Activated T-helper 1 cell treated with anti-CD3 and anti-CD28 coated beads, Interleukin-2, amount 50 U/mL, for 16 hours (primary cell): ENCODE measurements at places on chromosomes 16 and 17.

- no peak for DNase-seq
Measured at GRCh38 chr17:14594690-14595089, 293.8 kb downstream of the HS3ST3B1 start.

GRCh38 chr16:66847533-66848067 is 3.4 kb downstream of the CA7 start:
- no peak for DNase-seq

- DNase-seq, result no peak
Measured at GRCh38 chr16:16133943-16134604, 89.2 kb downstream of the ABCC6 start.

DNA sequence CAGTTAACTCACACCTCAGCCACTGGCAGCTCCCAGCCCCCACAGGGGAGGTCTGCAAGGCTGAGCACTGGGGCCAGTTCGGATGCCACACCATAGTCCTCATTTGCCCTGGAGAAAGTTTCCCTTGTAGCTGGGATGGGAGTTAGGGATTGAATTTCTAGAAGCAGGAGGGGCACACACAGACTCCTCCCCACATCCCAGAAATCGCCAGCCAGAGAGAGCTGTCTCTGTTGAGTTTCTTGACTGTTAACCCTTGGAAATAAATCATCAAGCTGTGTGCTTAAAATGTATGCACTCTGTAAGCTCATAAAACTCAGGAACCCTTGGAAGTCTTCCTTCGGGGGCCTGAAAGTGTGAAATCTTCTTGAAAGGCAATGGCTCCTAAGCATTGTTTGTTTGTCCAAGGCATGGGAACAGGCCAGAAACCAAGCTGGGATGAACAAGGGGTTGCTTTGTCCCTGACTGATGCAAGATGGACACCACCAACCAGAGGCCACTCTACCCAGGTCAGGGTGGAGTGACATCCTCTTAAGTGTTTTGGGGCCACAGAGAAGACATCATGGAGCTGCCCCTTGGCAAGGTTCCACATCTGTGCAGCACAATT is 394 bp upstream of the PRM3 start:
- DNase-seq, result no peak

DNA sequence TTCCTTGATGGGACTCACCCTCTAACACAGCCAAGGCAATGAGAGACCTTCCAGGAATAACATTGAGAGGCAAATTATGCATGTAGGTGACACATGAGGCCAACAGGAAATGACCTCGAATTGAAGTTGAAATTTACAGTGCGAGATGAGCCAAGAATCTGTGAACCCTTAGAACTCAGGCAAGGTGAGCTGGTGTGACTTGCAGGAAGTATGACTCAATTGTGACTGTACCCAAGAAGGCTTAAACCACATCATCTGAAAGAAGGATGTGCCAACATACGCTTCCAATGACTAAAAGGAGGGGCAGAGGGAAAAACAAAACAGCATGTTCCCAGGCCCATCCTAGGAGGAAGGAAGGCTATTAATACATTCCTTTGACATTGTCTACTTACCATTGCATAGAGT is 44.8 kb downstream of the PITPNC1 start:
- DNase-seq, result peak; percentile 41

GRCh38 chr17:28113269-28113668 is 70.8 kb downstream of the NLK start:
- DNase-seq, result no peak

- DNase-seq, result no peak
Measured at GRCh38 chr16:75329943-75330342, 78.5 kb upstream of the BCAR1 start.

DNA sequence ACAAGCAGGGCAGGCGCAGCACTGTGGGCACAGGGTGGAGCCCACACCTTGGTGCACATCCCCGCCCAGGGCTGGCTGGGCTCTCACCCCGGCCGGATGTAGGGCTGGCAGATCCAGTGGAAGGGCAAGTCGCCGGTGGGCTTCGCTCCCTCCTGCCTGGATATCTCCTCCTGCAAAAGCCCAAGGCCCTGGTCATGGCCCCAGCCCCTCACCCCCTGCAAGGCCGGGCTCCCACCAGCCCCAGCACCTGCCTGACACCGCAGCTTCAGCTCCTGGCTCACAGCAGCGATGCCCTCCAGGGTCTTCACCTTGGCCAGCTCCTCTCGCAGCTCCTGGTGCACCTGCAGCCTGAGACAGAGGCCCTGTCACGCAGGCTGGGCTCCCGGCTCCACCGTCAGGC is 5.0 kb downstream of the DUS1L start:
- DNase-seq, result no peak

DNA sequence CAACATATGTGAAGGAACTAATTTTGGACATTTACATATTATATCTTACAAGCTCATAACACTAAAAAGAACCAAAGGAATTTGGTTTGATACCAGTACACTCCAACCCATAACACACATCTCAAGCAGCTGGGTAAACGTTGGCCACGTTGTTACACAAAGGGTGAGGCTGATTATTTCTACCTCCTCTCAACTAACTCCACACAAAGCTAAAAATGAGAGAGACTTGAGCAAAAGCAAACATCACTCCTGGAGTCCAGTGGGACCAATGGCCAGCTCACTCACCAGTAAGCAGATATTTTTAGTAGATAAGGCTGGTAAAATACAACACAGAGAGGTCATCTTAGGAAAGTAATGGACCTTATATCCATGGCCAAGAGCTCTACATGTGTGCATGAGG is 207.6 kb downstream of the MRTFB start:
- DNase-seq, result no peak

DNA sequence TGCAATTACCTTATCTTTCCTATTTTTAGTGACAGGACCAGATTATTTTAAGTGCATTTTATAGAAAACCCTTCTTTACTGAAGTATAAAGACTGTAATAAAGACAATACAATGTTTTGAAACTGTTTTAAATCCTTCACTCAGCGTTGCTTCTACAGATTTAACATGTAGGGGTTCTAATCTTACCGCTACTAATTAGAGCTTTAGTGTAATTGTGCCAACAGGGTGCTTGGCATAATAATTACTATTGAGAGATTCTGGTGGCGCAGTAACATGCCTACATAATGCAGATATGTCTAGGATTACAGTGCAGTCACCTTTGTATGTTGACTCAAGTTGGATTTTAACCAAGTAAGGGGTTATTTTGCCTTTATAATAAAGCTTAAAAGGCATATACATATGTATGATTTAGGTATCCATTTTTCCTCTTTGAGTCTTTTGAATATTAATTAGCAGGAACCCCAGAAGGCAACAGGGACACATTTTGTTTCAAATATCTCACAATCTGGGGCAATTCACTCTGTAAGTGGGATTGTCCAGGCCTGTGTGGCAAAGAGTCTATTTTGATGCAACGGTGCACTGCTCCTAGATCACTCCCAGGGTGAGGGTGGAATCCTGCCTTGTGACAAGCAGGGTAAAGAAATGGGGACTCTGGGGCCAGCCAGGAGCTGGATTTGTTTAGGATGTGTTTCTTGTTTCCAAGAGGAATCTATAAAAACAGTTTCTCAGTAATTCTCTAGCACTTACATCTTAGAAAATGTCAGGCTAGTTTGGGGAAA is 604.7 kb upstream of the SALL1 start:
- DNase-seq, result no peak

GRCh38 chr16:27285676-27286196 is 17.2 kb upstream of the NSMCE1 start:
- DNase-seq, result no peak

DNA sequence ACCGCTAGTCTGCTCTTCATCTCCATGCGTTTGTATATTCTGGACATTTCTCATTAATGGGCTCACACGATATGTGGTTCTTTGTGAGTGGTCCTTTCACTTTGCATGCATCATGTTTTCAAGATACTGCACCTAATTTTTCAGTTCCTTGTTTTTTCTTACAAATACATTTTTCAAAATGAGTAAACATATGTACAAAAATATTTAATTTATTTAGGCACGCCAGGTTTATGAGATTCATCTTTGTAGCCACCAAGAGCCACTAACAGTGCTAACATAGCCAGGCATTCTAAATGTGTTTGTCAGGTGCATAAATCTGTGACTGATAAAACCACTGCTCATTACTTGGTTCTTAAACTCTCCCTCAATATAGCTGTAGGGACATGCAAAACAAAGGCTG is 375.3 kb downstream of the WWOX start:
- DNase-seq, result no peak

- no peak for DNase-seq
Measured at GRCh38 chr17:7972131-7972785, 30.2 kb upstream of the GUCY2D start.

- DNase-seq, result no peak
Measured at GRCh38 chr17:14057591-14057990, 11.7 kb upstream of the COX10 start.

GRCh38 chr16:49424961-49425360 is 51.4 kb downstream of the C16orf78 start:
- DNase-seq, result no peak

DNA sequence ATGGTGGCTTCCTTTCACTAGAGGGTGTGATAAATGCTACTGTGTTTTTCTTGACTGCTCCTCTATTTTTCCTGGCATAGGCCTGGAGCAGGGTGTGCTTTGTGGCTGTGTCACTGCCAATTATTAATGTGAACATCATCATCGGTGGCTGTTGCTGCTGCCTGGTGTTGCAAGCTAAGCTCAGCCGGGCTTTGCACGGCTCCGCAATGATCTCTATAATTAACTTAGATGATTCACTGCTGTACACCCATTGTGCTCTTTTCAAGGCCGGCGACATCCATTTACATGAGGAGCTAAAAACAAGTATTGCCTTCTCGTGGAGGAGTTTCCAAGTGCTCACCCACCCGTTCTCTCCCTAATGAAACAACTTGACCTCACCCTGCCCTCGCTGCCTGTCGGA is 160.1 kb upstream of the IRX3 start:
- no peak for DNase-seq

GRCh38 chr16:12846592-12846991 is 42.9 kb upstream of the CPPED1 start:
- no peak for DNase-seq

DNA sequence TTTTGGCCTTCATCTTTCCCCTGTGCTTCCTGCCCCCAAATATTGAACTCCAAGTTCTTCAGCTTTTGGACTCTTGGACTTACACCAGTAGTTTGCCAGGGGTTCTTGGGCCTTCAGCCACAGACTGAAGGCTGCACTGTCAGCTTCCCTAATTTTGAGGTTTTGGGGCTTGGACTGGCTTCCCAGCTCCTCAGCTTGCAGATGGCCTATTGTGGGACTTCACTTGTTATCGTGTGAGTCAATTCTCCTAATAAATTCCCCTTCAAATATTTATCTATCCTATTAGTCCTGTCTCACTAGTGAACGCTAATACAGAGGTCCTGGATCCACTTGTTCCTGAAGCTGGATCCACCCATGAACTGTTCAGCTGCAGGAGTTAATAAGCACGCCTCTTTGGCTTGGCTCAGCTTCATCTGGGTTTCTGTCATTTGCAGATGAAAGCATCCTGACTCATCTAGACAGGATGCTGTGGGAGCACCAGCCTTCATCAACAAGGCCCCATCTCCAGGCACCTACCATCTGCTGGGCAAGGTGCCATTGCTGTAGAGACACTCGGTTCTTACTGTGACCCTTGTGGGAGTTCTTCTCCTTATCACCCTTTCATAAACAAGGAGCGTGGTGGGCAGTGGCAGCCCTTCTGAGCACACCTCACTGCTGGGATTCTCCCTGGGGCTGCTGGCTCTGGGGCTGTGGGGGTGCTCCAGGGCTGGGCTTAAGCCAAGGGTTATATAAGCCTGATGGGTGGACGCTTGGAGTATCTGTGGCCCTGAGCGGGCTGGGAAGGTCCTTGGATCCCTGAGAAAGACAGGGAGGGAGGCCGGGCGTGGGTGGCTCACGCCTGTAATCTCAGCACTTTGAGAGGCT is 23.1 kb downstream of the LAT start:
- peak; percentile 55 for DNase-seq

DNA sequence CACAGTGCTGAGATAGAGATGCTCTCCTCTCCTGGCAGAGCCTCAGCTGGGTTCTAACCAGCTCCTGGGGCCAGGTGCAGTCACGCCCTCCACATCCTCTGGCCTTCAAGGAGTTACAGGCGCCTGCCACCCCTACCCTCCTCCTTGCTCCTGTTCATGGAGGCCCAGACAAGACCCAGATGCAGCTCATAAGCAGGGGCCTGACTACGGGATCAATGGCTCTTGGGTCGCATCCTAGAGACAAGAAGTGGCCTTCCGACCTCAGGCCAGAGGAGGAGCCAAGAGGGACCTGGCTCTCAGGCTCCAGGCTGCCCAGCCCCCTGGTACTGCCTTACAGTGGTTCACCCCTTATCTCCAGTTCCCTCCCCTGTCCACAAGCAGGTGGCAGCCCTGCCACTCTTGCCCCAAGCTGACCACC is 23.0 kb downstream of the ARHGAP27 start:
- no peak for DNase-seq

- peak; percentile 79 for DNase-seq
Measured at GRCh38 chr16:714558-715476, at the start of gene METRN. Gene METRN, plus strand, starts transcription at chr16:715118. Its CDS starts 172 bp downstream, at chr16:715290.

DNA sequence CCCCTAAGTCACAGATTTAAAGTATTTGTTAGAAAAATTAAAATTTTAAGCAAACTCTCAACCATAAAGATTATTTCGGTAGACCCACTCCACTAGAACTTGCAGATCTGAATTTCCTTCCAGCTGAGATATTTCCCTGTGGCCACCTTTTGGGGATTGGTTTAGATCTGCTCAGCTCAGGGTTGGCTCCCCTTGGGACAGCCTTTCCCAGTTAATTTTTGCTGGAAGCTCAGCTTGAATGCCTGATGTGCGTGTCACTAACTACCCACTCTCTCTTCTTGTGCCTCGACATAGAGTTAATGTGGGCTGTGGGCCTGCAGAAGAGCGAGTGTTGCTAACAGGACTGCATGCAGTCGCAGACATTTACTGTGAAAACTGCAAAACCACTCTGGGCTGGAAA is 57.6 kb downstream of the YPEL2 start:
- no peak for DNase-seq

GRCh38 chr16:17370731-17371285 is 100.0 kb downstream of the XYLT1 start:
- no peak for DNase-seq

DNA sequence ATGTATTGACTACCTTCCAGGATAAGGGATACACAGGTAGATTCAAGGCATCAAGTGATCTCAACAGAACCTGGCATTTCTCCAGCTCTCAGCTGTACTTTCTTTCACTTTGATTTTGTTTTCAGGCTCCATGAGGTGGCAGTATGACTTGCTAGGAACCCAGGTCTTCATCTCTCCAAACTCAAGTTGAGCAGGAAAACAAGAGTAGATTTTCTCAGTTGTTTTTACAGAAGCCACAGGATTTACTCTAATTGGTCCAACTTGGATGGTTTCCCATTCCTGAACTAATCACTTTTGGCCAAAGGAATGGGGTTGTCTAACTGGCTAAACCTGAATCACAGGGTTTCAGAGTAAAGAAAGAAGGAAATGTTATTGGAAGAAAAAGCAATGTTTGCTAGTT is 146.6 kb downstream of the TRIM37 start:
- no peak for DNase-seq

- DNase-seq, result no peak
Measured at GRCh38 chr17:50781167-50781566, 13.8 kb upstream of the ANKRD40CL start.

- DNase-seq, result no peak
Measured at GRCh38 chr17:62755141-62755851, 52.8 kb downstream of the MARCHF10 start.
